ENCODE measurements at places on chromosomes 4 and X.

GRCh38 chr4:89197920-89198319, 86.6 kb downstream of the TIGD2 start:
- DNase-seq: no peak

- DNase-seq: no peak
These were observed 2.9 kb downstream of the KLHL15 start for GRCh38 chrX:24023972-24024669.

DNA sequence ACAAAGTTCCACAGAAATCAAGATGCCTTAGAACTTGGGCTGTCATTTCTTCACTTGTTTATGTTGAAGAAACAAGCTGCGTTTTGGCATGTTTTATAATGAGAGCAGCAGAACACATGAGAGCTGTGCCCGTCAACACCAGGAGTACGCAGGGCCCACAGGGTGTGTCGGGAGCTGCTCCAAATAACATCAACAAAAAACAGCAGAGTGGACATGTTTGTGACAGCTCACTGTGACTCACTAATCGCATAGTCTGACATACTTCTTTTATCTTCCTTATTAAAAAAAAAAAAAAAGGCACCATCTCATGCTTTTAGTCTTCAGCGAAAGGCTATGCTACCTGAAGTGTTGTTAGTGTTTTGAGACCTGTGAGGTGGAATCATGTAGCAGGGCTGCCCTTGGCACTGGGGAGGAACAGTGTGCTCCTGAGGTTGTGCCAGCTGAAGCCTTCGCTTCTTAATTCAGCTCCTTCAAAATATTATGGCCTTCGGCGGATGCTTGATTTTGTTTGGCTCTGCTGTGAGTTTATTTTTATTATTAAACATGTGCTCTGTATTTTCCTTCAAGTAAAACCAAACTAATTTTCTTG, 32.8 kb downstream of the FHDC1 start:
- no peak for DNase-seq

- no peak for DNase-seq
These were observed 492.9 kb downstream of the INPP4B start for GRCh38 chr4:142353149-142353738.

- no peak for DNase-seq
These were observed 25.8 kb upstream of the PBDC1 start for GRCh38 chrX:76147106-76147505.
